ENCODE measurements at places on chromosomes 7 and 10.

GRCh38 chr7:43906331-43907010 is at the start of gene URGCP:
URGCP (minus strand) TSS chr7:43906596; CDS start chr7:43906575, 21 bp downstream.
- peak; percentile 8 for DNase-seq

- DNase-seq: no peak
Observed at GRCh38 chr7:39623732-39624441, 515 bp downstream of the RALA start.

DNA sequence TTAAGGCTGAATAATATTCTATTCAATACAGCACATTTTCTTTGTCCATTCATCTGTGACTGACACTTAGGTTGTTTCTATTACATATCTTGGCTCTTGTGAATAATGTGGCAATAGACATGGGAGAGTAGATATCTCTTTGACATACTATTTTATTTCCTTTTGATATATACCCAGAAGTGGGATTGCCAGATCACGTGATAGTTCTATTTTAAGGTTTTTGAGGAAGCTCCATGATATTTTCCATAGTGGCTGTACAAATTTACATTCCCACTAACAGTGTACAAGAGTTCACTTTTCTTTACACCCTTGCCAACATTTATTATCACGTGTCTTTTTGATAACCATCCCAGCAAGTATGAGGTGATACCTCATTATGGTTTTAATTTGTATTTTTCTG is 1114.7 kb downstream of the CNTNAP2 start:
- no peak for DNase-seq

DNA sequence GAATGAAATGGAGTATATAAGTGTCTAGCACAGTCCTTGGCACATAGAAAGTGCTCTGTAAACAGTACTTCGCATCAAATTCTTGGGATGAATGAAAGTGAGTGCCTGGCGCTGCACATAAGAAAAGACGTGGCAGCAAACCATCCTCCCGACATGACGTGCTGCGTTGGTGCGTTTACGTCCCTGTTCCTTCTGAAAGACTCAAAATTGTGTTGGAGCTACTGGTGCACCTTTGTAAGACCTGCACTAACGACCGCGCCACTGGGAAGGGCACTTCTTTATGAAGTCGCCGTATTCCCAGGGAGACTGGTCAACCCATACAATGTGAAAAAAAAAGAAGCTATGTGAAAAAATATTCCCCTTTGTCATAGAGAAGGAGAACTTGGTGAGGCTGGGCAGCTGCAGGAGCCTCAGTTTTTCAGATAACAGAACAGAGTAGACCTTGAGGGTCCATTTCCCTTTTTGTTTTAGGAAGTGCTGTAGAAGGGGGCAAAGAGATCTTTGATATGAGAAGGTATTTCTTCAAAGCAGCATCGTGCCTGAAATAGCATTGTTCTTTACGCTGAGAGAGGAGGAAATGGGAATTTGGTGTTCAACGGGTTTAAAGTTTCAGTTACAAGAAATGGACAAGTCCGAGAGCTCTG is 91.7 kb downstream of the PTPRE start:
- DNase-seq: no peak

GRCh38 chr10:35425595-35425994 is 89.3 kb downstream of the CCNY start:
- DNase-seq: no peak

DNA sequence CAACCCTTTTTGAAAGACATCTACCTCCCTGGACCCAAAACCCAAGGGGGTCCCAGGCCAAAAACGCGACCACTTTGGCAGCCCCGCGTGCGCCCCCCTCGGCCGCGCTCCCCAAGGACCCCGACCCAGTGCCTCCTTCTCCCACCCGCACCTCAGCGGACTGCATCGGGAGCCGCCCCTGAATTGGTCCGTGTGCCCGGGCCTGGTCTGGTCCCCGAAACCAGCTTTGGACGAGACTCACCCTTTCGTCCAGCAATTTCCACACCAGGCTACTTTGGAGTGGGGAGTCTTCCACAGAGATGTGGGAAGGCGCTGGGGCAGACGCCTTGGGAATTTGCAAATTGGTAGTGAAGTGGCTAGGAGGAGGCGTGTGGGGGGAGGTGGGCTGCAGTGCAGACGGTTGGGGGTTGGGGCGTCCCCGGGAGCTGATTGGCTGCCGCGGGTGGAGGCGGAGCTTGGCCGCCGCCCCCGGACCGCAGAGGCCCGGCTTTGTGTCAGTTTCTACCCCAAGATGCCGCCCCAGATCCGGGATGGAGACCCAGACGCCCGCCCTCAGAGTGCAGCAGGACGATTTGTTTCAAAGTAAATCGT is 16.9 kb downstream of the TCAF1 start:
- no peak for DNase-seq

GRCh38 chr10:63145782-63146181 is 12.7 kb downstream of the NRBF2 start:
- DNase-seq: no peak

GRCh38 chr10:85542152-85542551 is 824.4 kb downstream of the GRID1 start:
- DNase-seq: no peak

GRCh38 chr7:28060371-28060950 is 120.1 kb downstream of the JAZF1 start:
- no peak for DNase-seq

DNA sequence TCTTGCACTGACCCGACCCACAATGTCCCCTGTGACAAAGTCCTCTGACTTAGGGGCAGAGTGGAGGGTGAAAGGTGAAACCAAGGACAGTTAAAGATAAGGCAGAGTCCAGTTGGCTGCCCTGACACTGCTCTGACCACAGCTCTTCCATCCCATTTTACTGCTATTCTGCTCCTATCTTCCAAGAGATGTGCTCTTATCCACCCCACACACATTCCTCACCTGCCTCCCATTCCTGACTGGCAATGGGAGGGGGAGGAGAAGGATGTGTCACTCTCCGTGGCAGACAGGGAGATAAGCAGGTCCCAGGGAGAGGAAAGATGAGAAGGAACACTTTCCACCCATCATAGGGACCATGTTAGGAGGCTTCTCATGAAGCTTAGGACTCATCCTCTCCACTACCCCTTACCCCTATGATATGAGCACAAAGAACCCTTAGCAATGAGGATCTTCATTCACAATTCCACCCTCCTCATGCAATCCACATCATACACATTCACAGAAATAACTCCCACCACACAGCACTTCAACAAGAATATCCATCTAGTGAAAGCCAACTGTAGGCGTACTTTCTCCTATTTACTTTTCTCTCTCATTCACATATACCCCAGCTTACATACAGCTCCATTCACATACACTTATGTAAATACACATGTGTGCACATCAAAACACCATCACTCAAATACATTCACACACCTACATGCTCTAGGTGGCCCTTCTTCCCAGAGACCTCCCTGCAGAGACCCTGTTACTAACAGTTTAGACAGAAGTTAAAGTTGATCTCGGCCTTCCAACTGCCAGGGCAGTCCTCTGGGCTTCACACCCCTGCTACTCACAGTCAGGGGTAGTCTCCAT is 6.6 kb downstream of the SYNPO2L start:
- DNase-seq: no peak

DNA sequence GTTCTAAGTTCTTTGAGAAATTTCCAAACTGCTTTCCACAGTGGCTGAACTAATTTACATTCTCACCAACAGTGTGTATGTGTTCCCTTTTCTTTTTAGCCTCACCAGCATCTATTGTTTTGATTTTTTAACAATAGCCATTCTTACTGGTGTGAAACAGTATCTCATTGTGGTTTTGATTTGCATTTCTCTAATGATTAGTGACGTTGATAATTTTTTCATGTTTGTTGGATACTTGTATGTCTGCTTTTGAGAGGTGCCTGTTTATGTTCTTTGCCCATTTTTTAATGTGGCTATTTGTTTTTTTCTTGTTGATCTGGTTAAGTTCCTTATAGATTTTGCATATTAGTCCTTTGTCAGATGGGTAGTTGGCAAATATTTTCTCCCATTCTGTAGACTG is 191.4 kb downstream of the AGMO start:
- no peak for DNase-seq

DNA sequence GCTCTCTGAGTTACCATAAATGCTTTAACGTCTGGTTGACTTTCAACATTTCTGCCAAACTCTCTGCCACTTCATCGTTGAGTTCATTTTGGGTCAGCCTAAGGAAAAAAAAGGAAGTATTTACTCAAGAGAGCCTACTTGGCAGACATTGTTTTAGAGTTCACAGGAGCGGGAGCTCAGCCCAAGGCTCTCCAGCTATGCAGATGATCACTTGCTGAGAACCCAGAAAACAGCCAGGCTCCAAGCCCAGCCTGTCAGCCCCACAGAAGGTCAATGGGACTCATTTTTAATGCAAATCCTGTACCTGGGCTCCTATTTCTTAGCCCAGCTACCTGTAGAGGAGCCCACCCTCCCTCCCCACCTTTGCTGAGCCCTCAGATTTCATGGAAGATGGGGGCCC is 45.5 kb downstream of the NOD1 start:
- DNase-seq: no peak

DNA sequence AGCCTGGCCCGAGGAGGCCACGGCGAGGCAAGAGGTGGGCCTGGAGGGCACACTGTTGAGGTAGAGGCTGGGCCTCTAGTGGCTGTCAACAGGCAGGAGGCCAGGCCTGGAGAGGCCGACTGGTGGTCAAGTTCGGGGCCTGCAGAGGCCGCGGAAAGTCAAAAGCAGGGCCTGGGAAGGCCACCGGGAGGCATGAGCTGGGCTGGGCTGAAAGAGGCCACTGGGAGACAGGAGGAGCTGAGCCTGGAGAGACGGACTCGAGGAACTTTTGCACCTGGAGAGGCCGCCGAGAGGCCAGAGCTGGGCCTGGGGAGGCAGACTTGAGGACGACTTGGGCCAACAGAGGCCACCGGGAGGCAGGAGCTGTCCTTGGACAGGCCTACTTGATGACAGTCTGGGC is 321.2 kb downstream of the ZNF479 start:
- DNase-seq: no peak

DNA sequence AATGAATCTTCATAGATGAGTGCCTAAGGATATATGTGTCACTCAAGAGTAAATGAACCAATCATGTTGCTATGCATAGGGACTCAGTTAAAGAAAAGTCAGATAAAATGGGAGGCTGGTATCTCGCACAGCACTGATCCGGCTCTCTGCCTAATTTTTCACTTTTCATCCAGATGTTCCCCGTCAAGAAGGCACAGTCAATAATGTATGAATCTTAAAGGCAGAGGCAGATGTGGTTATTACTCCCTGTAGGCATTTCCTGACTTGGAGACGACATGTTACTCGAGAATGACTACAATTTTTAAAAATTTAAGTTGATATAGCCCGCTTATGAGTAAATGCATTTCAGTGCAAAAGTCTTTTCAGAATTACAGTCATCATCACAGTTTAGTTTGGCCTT is 113.6 kb downstream of the TBXAS1 start:
- DNase-seq: no peak

- no peak for DNase-seq
Observed at GRCh38 chr7:143389316-143390103, 8.4 kb downstream of the ZYX start.

DNA sequence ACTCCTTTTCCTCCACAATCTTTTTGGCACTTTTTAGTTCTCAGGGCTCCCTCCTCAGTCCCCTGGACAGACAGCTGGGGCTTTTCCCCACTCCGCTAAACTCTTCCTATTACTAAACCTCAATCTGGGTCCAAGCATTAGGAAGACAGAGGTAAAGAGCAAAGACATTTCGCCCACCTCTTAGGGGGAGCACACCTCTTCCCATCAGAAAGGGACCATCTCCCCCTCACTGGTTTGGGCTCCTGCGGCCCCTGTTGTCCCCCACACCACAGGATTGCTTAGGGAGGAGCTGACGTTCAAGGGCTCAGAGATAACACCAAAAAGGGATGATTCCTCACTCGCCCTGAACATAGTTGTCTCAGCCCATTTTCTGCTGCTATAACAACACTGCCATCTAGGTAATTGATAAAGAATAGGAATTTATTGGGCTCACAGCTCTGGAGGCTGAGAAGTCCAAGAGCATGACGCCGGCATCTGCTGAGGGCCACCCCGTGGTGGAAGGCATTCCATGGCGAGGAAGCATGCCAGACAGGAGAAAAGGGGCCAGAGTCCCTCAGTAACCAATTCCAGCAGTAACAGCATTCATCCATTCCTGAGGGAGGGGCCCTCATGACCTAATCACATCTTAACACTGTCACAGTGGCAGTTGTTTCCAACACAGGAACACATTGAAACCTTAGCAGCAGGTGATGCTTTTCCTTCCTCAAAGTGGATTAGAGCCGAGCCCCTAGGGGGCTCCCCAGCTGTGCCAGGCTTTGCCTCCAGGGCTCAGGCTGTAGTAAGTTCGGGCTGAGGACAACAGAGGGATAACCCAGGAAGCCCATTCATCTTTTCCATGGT is 209.6 kb downstream of the EBF3 start:
- DNase-seq: no peak

GRCh38 chr10:71644307-71645180 is 75.0 kb downstream of the C10orf105 start:
- DNase-seq: no peak

GRCh38 chr7:159042103-159042502 is 102.6 kb downstream of the VIPR2 start:
- DNase-seq: no peak

- no peak for DNase-seq
Observed at GRCh38 chr7:107768263-107768662, 24.3 kb downstream of the CBLL1 start.

- no peak for DNase-seq
Observed at GRCh38 chr7:143391462-143392404, 10.6 kb downstream of the ZYX start.

GRCh38 chr7:90739716-90740115 is 143.6 kb downstream of the CDK14 start:
- no peak for DNase-seq

DNA sequence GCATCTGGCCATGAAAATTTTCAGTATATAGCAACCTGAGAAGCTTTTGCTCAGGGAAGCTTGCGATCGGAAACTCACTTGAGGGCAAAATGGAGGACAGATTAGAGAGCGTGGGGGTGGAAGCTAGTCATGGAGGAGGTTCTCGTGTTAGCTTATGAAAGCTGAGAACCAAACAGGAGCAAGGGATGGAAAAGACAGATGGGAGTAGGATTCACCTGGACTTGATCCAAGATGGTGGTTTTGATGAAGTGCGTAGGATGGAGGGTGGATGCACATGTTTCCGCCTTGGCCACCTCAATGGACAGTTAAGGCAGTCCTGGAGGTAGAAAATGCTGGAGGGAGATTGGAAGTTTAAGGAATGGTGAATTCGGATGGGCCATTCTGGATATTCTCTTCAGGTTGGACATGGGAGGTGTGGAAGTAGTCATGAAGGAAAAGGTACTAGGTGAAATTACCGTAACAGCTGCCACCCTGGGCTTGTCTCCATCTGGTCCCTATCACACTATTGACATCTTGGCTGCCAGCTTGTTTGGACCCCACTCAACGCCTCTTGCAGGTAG is 6.3 kb upstream of the C10orf95 start:
- DNase-seq: no peak

DNA sequence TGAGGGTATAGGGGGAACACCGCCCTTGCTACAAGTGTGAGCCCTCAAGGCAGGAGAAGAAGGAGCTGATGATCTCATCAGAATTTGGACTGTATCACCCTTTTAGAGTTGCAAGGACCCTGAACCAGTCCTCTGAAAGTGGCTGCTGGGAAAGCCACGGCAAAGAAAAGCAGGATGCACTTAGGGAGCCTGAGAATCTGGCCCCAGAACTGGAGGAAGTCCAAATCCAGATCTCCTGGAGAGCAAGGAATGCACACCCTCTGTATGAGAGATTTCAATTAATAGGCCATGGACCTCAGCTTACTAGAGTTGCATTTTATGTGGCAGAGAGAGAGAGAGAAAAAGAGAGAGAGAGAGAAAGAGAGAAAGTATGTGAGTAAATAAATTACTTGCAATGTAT is 662.9 kb downstream of the CCSER2 start:
- DNase-seq: no peak

Measured in effector CD8-positive, alpha-beta T cell (primary cell).